ENCODE measurements at places on chromosomes 4 and X. TPM values are rescaled to one million over a fixed set of nuclear protein-coding genes. Genes with fewer than 3 reads are reported as not detected.

GRCh38 chr4:98778206-98778605, 119.8 kb upstream of the TSPAN5 start:
- no peaks in the 10 kb centered on the region for H3K4me1 ChIP-seq
- no peak overlapping the region for H3K4me3 ChIP-seq
- no peaks in the 10 kb centered on the region for H3K27me3 ChIP-seq
- no peaks in the 10 kb centered on the region for H3K36me3 ChIP-seq
- H3K27ac ChIP-seq: no peak overlapping the region
- no peak for DNase-seq

- H3K36me3 ChIP-seq: peaks cover 10% of the 10 kb centered on the region
- no peak overlapping the region for H3K27ac ChIP-seq
- H3K4me3 ChIP-seq: no peak overlapping the region
- DNase-seq: no peak
- H3K27me3 ChIP-seq: no peaks in the 10 kb centered on the region
Measured at GRCh38 chrX:64192040-64192439, 13.5 kb downstream of the AMER1 start.

DNA sequence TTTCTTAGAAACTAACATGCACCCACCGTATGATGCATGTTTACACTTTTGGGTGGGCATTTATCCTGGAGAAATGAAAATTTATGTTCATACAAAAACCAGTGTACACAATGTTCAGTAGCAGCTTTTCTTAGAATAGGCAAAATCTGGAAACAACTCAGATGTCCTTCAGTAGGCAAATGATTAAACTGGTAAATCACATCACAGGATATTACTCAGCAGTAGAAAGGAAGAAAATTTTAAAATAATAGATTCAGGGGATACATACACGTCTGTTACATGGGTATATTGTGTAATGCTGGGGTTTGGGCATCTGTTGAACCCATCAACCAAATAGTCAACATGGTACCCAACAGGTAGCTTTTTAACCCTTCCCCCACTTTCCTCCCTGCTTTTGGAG, 25.2 kb upstream of the HSPA4L start:
- H3K4me1 ChIP-seq: no peaks in the 10 kb centered on the region
- no peak overlapping the region for H3K27ac ChIP-seq
- no peak for DNase-seq
- H3K4me3 ChIP-seq: no peak overlapping the region
- H3K36me3 ChIP-seq: no peaks in the 10 kb centered on the region

- peaks cover 9% of the 10 kb centered on the region for H3K36me3 ChIP-seq
- peak; percentile 26 for DNase-seq
- H3K4me3 ChIP-seq: peak overlapping the region; percentile 79
- H3K27ac ChIP-seq: peak overlapping the region; percentile 67
- H3K4me1 ChIP-seq: peaks cover 14% of the 10 kb centered on the region
Measured at GRCh38 chrX:14872355-14872754, 514 bp downstream of the FANCB start.

Gene ADAM29
- not detected for total RNA-seq

All from activated CD4-positive, alpha-beta memory T cell treated with anti-CD3 and anti-CD28 coated beads for 36 hours (primary cell).